Osteoblast (primary cell): ENCODE measurements at places on chromosomes 2 and 18. TPM values are rescaled to one million over a fixed set of nuclear protein-coding genes. Genes with fewer than 3 reads are reported as not detected.

NTSR2 gene
- not detected in 2 replicates for total RNA-seq

DNA sequence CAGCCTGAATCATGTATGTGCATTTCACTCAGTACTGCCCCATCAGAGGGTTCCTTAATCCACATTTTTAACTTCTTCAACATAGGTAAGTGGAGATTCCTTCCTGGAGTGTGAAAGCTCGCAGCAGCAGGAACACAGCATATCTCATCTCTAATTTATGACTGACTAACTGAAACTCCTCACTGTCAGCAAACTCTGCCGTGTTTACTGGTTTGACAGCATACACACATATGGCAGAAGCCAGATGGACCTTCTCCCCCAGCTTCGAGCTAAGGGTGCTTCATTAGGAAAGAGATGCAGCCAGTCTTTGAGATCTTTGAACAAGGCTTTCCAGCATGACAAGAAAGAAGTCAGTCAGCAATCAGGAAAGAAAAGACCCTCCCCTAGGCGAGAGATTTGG, 200.3 kb upstream of the ACVR2A start:
- no peak for DNase-seq

ABCB11 gene
- total RNA-seq: under 0.01 TPM in 1 of 2 replicates, not detected in the other

DNA sequence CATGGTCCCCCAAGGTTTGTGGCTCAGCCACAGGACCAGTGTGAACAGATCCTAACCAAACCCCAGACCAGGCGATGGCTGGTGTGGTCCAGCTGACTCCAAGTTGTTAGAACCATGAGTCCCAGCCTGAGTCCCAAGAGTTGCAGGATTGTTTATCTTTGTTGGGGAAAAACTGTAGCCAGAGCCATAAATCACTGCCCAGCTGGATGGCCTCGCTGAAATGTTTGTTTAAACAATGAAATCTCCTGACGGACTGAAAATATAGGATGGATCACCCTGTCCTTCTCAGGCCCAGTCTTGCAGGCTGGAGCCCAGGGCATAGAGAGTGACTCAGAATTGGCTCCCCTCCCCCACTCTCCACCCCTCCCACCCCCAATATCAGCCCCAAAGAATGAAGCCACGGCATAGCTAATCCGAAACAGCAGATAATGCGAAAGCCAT, 36.4 kb downstream of the PKDCC start:
- DNase-seq: peak; percentile 62

DNA sequence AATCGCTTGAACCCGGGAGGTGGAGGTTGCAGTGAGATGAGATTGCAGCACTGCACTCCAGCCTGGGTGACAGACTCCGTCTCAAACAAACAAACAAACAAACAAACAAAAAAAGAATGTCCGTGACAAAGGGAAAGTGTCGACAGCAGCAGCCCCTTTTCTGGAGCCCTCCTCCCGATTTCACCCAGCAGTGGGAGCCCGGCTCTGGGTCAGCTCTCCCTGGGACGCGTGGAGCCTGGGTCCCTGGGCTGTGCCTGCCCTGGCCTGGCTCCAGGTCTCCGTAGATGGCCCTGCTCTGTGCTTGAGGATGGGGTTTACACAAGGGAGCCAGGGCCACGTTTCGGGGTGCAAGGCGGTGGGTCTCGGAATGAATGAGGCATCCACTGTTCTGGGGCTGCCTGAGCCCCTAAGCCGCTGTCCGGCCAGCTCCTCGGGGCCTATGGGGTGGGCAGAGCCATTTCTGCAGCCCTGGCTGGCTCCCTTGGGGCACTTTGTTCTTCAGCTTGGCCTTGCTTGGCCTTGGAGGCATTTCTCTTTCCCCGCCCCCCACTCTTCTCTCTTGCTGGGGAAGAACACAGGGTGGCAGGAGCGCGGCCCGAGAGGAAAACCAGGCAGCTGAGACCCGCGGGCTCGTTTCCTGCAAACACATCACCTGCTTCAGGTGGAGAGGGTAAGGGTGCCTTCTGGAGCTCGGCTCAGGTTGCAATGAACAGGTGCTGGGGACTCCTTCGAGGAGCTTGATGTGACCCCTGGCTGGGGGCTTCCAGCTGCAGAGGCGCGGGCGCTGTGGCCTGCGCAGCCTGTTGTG, 29.1 kb downstream of the RTP5 start:
- peak; percentile 71 for DNase-seq

DNA sequence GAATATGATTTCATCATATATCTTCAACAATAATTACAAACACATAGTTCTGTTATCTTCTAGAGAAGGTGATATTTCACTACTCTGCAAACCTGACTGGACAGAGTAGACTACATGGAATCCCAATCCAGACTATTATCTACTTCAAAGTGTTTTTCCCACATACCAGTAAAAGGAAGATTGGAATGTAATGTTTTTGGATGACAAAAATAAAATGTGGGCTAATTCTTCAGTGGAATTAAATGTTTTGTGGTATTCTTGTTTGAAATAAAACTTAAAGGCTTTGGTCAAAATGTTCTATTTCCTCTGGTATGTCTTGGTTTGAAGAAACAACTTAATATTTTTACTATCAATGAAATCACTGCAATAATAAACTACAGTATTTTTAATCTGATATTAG, 22.1 kb downstream of the COL5A2 start:
- DNase-seq: no peak

DNA sequence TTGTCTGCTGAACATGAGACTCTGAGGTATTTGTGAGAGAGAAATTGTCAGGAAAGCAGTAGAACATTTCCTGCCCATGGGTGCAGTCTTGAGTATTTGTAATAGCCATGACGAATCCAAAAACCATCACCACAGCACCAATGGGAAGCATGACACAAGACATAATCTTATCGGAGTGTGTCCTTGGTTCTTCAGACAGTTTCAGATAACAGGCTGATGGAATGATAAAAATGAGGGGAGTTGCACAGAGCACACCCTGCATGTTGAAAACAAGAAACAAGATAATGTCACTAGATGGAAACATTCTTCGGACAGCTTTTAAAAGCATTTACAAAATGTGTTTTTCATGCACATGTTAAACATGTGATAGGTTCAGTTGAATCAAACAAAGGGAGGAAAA, 56.9 kb downstream of the SLC38A11 start:
- DNase-seq: no peak

RNF103 gene
- 28.2 and 37.4 TPM in 2 replicates for total RNA-seq

- no peak for DNase-seq
Observed at GRCh38 chr2:56127463-56128152, 56.2 kb upstream of the CCDC85A start.

DNA sequence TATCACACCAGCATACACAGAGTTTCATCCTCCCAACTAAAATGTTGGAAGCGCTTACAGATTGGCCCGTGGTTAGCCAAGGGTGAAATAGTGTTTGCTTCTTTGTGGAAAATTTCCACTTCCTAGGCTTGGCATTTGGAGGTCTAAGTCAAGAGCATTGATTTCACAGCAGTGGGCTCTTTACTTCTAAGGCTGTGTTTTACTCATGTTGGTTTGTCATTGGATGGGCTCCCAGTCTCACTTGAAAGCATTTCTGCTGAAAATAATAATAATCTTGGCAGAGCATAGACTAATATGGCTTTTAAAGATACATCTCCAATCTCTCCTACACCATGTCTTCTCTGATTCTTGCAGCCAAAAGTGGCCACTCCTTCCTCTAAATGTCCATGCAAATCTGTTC, 82.9 kb downstream of the DYNAP start:
- no peak for DNase-seq

- DNase-seq: no peak
Observed at GRCh38 chr2:109216332-109216731, 87.3 kb downstream of the SH3RF3 start.

DNA sequence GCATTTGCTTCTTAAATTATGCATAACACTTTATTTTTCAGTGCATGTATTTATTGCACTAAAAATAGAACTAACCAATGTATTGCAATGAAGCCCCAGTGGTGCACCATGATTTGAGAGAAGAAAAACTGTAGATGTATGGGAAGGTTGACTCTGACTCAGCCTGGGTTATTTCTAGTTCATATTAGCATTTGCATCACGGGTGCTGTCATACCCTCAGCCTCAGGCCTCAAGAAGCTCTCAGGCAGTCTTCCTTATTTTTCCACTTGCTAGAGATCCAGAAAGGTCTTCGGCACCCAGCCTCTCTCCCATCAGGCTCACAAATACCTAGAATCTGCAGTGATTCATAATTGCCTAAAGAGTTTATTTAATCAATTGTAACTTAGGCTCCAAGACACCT, 148.0 kb downstream of the DNER start:
- no peak for DNase-seq

DNA sequence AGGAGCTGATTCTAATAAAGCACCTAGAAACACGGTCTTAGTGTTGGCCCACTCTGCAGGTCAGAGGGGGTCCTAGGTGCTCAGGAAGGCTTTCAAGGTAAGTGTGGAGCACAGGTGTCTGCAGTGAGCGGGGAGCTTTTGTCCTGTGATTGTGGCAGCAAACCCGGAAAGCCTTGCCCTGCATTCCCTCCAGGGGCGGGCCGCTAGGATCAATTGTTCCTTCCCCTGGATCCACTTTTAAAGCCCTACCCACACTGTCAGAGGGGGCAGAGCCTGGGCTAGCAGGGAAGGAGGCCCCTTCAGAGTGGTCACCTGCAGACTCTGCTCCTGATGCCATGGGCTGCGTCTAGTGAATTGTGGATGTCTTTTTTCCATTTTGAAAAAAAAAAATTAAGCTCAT, 176.0 kb downstream of the CTIF start:
- no peak for DNase-seq

- DNase-seq: peak; percentile 50
Observed at GRCh38 chr2:31234683-31235503, 941 bp downstream of the EHD3 start.

DNA sequence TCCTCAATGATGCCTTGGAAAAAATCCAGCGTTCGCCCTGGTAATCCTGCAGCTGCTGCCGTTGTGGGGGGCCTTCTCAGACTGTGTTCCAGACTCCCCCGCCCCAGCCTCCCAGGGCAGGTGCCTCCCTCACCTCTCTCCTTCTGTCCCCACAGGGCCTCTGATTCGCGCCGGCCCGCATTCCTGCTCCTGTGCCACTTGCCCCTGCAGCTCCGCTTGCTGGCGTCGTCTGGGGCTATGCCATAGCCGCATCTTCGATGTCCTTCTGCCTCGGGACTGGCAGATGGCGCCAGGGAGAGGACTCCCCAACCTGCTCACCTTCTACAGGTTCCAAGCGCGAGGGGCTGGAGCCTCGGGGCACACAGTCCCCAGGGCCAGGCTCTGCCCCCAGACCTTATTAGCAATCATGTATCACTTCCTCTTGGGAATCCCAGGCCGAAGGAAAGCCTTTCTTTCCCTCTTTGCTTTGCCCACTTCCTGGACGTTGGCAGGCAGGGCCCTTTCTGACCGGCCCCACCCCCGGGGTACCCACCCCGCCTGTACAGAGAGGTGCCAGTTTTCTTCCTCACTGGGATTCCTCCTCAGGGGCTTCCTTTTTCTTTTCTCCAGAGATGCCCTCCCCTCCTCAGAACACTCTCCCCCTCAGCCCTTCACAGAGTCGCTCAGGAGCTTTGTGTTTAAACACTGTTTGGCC, 4.4 kb downstream of the SPATA3 start:
- DNase-seq: no peak

- no peak for DNase-seq
Observed at GRCh38 chr2:137182071-137182470, 416.7 kb downstream of the THSD7B start.

DNA sequence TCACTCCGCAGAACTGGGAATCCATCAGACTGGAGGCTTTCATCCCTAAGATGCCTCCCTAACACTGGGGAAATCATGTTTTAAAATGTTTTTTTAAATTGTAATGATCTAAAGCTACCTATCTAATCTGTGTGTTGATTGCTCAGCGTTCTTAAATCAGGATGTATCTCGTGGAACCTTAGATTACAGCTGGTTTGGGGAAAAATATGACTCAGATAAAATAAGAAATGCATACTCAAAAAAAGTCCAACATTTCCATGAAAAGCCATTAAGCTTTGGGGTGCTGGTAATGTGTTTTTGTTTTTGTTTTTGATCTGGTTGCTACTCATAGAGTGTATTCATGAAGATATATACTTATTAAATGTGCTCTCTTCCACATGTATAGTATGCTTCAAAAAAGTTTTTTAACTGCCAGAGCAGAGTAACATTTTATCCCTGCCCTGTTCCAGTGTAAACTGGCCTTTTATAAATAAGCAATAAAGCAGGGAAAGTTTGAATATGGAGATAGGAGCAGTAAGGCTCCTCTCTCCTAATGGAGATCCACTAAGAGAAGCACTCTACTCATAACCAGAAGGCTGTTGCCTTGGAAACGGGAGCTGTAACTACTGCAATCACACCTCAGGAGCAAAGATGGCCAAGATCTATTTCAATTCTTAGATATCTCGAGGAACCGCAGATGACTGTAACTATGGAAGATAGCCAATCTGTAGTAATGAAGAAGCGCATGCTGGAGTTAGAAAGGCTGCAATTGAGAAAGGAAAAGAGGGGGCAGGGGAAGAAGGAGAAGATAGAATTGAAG, 41.6 kb downstream of the ANKRD44 start:
- no peak for DNase-seq

DNA sequence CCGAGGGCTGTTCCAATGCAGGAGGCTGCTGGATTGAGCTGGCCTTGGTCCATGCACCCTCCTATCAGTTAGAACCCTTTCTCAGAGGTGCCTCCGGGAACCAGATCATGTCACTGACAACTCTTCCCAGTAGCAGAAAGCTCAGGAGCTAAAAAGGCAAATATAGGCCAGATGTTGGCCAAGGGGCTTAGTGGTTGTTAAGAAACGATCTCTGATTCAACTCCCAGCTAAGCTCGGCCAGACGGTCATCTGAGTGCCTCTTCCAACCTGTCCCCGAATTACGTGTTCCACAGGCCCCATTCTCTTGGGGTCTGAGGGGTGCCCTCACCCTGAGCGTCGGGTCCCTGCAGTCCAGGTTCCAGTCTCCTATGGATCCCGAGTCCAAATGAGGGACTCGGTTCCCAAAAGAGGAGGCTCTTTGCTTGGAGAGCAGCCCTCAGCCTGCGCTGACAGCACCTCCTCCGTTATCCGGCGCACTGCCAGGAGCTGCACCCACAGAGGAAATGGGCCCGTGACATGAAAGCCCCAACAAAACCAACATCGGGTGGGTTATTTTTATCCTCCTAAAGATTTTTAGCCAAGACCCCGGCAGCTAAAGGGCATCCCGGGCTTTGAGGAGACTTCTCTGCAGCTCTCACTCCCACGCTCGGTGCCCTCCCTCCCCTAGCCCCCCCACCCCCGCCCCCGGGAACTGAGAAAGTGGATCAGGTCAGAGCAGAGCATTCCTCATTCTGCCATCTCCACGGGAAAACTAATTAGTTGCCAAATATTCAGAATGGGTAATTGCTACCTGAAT, 106.6 kb upstream of the ID2 start:
- DNase-seq: peak; percentile 81

GRCh38 chr2:199943373-199943772, 11.9 kb downstream of the TYW5 start:
- no peak for DNase-seq

DNA sequence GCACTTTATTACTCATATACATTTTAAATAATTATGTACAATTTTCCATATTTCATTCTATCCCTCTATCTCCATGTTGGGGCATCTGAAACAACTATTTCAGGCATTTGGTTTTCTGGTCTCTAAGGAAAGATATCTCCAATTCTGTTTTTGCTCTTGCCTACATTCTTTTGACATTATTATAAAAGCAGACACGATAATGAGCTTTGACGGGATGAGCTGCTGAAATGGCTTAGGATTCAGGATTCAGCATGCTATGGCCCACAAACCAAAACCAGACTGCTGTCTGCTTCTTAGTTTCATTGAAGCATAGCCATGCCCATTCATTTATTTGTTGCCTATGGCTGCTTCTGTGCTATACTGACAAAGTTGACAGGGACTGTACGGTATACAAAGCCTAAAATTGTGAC, 42.7 kb upstream of the GLS start:
- no peak for DNase-seq

- DNase-seq: no peak
Observed at GRCh38 chr2:44186810-44187209, 18.1 kb downstream of the PPM1B start.
